ENCODE measurements at places on chromosomes 12 and 14.

GRCh38 chr12:103736572-103736971 is 104.5 kb downstream of the NT5DC3 start:
- DNase-seq, result no peak

- no peak for DNase-seq
Measured at GRCh38 chr14:51487848-51488247, 163.9 kb upstream of the FRMD6 start.

GRCh38 chr12:128745772-128746689 is 77.7 kb downstream of the SLC15A4 start:
- no peak for DNase-seq

- no peak for DNase-seq
Measured at GRCh38 chr12:99752740-99753139, 105.2 kb downstream of the GARIN6 start.

- no peak for DNase-seq
Measured at GRCh38 chr12:3571323-3571722, 80.3 kb downstream of the PRMT8 start.

GRCh38 chr12:38983117-38983571 is 77.8 kb upstream of the CPNE8 start:
- DNase-seq, result no peak

DNA sequence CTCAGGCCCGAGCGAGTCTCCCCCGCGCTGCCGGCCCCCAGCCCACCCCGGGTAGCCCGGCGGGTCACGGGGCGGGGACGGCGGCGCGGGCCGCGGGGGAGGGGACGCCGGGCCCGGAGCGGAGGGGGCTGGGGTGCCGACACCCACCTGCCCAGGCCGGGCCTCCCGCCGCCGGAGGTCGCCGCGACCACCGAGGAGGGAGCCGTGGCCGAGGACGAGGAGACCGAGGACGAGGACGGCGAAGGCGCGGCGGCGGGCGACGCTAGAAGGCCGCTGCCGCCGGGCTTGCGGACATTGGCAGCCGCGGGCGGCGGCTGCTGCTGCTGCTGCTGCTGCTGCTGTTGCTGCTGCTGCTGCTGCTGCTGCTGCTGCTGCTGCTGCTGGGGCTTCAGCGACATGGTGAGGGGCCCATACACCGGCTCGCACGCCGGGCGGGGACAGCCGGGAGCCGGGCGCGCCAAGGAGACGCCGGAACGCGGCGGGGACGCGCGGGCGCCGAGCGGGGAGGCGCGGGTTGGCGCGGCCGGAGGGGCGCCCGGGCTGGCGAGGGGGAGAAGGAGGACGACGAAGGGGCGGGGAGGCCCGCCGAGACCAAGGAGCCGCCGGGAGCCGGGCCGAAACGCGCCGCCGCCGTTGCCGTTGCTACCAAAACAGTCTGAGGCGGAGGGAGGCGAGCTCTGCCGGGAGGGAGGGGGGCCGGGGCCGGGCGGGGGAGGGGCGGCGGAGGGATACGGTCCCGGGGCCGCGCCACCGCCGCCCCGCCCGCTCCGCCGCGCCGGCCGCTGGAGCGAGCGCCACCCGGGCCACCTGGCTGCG is at the start of gene ATXN2:
Gene ATXN2, minus strand, starts transcription at position 679 of the 816 bp plus-strand sequence. Its CDS starts 281 bp downstream, at position 398.
- peak; percentile 60 for DNase-seq

GRCh38 chr12:1995205-1995896 is 8.9 kb downstream of the DCP1B start:
- peak; percentile 74 for DNase-seq

DNA sequence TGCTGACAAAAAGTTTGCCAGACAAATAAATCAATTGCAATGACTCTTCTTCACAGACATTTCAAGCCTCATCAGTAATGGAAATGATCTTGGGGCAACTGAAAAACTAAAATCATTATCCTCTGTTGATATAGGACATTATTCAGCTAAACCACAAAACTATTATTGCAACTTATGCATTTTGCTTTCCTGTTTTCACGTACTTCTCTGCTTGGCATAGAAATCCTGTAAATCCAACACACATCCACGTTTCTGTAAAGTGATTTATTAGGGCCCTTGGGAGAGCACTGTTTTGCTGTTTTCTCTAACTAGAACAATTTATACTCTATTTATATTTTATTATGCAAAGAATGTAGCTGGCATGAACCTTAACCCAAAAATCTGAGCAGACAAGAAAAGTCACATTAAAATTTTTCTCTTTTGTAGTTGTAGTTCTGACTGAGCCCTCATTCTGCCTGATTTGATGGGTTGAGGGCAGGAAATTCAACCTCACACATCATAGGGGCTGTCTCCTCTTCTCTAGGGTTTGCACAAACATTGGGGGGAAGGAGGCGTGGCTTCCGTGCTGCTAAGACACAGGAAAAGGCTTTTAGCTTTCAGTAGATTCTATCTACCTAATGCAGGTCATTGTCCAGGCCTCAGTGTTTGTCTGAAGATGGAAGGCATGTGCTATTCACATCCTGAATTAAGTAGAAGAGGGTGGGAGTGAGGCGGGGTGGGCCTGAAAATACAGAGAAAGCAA is 11.5 kb upstream of the NUP107 start:
- peak; percentile 72 for DNase-seq

DNA sequence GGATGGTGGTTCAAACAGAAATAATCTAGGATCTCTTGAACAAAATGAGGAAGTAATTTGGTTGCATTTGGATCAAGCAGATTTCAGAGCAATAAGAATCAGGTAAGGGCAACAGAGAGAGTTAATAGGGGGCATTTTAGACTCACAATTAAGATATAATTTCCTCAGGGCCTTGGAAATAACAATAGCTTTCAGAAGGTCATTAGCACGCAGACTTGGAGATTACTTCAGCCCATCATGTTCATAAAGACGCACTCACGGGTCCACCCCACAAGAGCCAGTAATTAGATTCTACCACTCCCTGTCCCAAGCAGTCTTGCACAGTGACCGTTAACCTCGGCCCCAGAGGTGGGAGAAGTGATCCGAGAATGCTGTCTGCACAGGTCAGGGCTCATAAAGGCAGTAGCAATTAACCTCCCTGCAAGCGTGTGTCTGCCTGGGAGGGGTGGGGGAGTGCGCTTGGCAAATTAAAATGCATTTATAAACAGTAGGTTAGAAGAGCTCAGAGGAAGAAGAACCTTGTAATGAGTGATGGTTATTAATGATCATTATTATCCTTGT is 125.7 kb upstream of the CCDC196 start:
- DNase-seq, result no peak

DNA sequence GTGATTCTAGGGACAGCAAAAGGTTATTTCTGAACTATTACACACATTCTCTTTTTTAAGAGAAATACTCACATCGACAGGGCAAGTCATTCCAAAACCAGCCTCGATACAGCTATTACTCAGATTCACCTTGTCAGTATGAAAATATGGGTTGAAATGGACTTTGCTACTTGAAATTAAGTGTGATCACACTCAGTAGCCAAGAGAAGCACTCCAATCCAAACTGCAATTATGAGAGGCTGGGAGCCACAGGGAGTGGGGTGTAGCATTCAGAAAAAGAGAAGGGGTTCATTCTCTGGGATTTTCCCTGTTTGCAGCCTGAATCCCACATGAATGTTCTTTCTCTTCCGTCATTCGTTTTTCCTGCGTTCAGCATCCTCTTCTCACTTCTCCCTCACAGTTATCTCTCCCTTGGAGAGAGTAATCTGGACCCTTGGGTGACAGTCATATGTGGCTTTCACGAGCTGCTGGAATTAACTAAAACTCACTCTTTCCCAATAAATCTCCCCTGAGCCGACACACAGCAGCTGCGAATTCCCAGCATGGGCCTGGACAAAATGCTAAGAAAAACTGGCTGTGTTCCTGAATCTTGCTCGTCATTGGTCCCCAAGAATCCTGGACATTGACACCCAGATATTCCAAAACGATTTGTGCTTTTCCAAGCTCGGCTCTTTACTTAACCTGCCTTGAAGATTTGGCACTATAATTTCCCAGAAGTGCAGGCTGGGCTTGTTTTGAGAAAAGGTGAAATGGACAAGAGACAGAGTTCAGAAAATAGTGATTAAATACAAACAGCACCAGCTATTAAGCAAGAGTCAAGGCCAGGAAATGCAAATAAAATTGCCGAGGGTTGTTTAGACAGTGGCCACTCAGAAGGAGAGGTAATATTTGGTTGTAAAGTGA is 199.5 kb upstream of the PLEKHG7 start:
- DNase-seq, result peak; percentile 89
